ENCODE measurements at places on chromosomes 7 and 10.

DNA sequence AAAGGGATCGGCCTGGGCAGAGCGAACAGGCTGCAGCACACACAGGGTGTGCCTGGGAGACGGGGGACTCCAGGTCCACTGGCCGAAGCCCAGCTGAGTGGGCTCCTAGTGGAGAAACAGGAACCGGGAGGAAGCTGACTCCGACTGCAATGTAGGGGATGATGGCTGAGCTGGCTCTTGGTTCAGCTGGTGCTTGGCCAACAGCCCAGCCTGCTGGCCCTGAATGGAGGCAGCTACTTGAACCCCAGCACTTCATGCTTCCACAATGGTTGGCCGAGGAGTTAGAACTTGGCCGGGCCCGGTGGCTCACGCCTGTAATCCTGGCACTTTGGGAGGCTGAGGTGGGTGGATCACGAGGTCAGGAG is 27.0 kb upstream of the FRAT2 start:
- no peak for DNase-seq

GRCh38 chr7:16891338-16891737 is 9.6 kb upstream of the AGR3 start:
- no peak for DNase-seq

DNA sequence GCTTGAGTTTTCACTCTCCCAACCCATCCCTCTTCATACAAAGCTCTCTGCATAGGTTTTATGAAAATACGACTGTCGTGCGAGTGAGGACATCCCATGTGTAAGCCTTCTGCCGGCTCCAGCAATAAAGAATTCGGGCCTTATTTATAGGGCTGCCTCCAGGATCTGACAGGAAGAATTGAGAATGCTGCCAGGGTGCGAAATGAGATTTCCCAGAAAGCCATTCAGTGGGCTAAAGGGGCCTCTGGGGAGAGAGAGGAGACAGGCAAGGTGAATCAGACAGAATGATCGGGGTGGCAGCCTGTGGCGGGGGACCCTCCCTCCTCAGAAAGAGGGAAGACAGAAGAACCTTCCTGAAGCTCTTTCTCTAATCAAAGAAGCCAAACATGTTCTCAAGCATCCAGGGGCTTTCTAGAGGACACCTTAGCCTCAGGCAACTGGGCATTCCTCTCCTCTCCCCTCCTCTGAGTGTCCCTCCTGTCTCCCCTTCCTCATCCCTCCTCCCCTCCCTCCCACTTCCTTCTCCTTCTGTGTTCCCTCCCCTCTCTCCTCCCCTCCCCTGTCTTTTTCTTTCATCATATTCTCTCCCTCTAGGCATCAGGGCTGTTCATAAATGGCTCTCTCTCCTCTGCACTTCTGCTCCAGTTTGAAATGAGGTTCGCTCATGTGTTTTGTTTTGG is 410.9 kb downstream of the TYW1 start:
- no peak for DNase-seq

GRCh38 chr10:48691812-48692528 is 7.3 kb downstream of the WDFY4 start:
- no peak for DNase-seq

- DNase-seq: no peak
These were observed 302.9 kb upstream of the ZMIZ1 start for GRCh38 chr10:78765726-78766335.

DNA sequence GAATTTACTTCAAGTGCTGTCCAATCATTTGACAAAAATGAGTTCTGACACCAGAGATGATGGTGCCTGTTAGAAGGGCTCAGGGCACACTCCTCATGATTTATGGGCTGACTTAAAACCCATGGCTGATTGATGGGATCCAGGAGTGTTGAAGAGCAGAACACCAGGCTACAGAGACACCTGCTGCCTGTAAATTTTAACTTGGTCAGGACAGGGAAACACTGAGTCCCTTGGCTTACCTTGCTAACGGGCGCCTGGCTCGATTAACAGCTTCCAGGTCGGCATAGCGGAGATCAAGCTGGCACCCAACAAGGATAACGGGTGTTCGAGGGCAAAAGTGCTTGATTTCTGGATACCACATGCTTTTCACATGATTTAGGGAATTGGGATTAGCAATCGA is 51.4 kb downstream of the RHOBTB1 start:
- DNase-seq: no peak
